ENCODE measurements at places on chromosomes 3 and 15.

GRCh38 chr3:39414421-39414907, 7.9 kb downstream of the RPSA start:
- no peak for DNase-seq

DNA sequence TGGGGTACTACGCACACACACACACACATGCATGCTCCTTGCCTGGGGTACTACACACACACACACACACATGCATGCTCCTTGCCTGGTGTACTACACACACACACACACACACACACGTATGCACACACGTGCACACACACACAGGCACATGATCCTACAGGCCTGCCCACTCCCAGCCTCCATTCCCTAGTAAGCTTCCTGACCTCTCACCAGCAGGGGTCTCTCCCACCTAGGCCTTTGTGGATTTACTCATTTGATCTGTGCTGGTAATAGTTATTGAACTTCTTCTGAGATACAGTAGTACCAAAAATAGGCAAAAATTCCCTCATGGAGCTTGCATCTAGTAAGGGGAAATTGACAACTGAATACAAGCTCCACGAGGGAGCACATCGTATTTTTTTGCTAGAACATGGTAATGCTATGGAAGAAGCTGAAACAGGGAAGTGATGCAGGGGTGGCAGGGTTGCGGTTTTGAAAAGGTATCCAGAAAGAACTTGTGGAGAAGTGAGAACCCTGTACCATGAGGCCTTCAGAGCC, 19.1 kb downstream of the TTC21A start:
- no peak for DNase-seq

DNA sequence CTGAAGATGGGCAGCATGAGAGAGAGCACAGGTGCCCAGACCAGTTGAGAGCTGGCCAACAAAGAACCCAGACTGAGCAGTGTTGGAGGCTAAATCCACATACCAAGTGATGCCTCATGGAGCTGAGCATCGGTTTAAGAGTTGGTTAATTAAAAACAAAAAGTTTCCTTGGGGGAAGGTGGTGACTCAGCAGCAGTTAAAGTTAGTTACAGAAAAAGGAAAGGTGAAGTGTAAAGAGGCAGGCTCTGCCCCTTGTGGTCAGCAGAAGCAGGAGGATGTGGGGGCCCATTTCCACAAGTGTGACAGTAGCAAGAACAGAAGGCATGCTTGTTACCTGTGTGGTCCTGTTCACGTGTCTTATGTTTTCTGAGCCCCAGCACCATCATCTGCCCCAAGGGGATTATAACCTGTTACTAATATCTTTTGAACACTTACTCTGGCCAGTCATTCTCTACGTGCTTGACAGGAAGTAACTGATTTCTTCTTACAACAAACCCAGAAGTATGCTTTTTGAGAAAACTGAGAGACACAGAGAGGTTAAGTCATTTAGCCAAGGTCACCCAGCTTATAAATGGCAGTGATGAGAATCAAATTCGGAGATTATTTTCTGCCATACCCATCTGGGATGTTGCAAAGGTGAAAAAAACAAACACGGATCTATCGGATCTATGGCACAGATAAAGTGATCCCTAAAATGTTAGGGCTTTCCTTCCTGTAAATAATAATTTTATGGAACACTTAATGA, 91.0 kb downstream of the EPHB1 start:
- DNase-seq = no peak

GRCh38 chr3:101066711-101067129, 73.5 kb upstream of the ABI3BP start:
- no peak for DNase-seq

- no peak for DNase-seq
Observed at GRCh38 chr3:76554707-76555106, 485.2 kb upstream of the ROBO2 start.

DNA sequence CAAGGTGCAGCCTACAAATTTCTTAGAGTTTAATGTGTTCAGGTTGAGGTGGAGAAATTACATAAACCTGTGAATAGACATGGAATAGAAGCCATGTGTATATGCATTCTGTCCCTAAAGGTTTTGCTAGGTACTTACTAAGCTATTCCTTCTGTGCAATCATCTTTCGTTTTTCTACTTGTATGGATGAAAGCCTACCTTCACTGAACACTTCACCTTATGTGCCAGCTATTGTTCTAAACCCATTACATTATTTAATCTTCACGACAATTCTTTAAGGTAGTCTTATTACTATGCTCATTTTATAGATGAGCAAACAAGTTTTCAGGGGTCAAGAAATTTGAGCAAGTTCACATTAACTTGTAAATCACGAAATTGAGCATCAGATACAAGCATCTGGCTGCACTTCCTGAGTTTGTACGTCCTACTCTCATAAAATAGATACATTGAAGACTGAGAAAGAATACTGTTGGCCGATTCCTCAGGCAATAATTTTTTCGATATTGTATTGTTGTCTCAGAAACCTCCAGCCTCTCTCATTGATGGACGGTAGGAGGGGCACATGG, 635 bp upstream of the RCN2 start:
- DNase-seq = no peak

All from AG09319 (cell line).